ENCODE measurements at places on chromosomes 7 and 10. TPM values are rescaled to one million over a fixed set of nuclear protein-coding genes. Genes with fewer than 3 reads are reported as not detected.
A peak's percentile ranks its signal among the peaks of the same experiment; 100 is the strongest.

The IDI2 gene
- total RNA-seq, result not detected

The DGKI gene
- total RNA-seq, result 0.67 TPM

- no peak overlapping the region for H3K27ac ChIP-seq
- no peak for DNase-seq
- peaks cover 8% of the 10 kb centered on the region for H3K27me3 ChIP-seq
- no peak overlapping the region for H3K4me3 ChIP-seq
- H3K36me3 ChIP-seq, result no peaks in the 10 kb centered on the region
These were observed 14.7 kb downstream of the NEUROG3 start for GRCh38 chr10:69558559-69558958.

DNA sequence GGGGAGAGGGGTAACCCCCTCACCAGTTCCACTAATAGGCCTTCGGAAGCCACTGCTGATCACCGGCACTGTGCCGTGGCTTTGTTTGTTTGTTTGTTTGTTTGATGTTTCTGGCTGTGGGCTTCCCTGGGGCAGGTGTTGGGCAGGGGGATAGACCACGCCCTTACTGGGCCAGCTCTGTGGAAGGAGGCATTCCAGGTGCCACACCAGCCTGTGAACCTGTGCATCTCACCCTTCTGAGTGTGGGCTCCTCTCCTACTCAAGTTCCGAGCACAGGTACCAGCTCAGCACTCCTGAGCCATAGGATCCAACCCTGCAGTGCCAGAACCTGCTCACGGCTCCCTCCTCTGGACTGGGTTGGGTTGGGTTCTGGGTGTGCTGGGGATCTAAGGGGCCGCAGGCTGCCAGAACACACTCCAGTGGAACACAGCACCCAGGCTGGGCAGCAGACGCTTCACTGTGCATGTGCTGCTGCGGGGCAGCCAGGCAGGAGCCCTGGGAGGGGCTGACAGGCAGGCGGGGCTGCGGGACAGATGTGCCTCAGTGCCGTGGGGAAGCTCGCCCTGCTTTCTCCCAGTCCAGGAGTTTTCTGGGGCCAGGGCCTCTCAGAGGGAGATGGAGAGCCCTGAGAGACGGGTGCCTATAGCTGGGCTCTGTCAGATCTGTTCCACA is 1053.9 kb downstream of the CNTNAP2 start:
- H3K36me3 ChIP-seq, result no peaks in the 10 kb centered on the region
- H3K27me3 ChIP-seq, result no peaks in the 10 kb centered on the region
- no peak for DNase-seq
- no peak overlapping the region for H3K4me3 ChIP-seq
- no peaks in the 10 kb centered on the region for H3K4me1 ChIP-seq

- H3K4me3 ChIP-seq, result no peak overlapping the region
- H3K36me3 ChIP-seq, result no peaks in the 10 kb centered on the region
- H3K27ac ChIP-seq, result no peak overlapping the region
- H3K27me3 ChIP-seq, result no peaks in the 10 kb centered on the region
- no peaks in the 10 kb centered on the region for H3K4me1 ChIP-seq
These were observed 4.3 kb upstream of the AKR1C3 start for GRCh38 chr10:5089865-5090264.

GRCh38 chr10:43160046-43160920 is 22.0 kb downstream of the CSGALNACT2 start:
- peaks cover 19% of the 10 kb centered on the region for H3K4me1 ChIP-seq
- no peak for DNase-seq
- H3K27me3 ChIP-seq, result no peaks in the 10 kb centered on the region
- H3K27ac ChIP-seq, result peak overlapping the region; percentile 2
- H3K36me3 ChIP-seq, result peaks cover 33% of the 10 kb centered on the region

GRCh38 chr7:96933067-96933645 is 72.2 kb upstream of the DLX6 start:
- H3K27me3 ChIP-seq, result no peaks in the 10 kb centered on the region
- H3K27ac ChIP-seq, result no peak overlapping the region
- no peaks in the 10 kb centered on the region for H3K4me1 ChIP-seq
- no peaks in the 10 kb centered on the region for H3K36me3 ChIP-seq
- H3K4me3 ChIP-seq, result no peak overlapping the region
